Midbrain (tissue), 1 donor: ENCODE measurements at places on chromosomes 1 and 21.

DNA sequence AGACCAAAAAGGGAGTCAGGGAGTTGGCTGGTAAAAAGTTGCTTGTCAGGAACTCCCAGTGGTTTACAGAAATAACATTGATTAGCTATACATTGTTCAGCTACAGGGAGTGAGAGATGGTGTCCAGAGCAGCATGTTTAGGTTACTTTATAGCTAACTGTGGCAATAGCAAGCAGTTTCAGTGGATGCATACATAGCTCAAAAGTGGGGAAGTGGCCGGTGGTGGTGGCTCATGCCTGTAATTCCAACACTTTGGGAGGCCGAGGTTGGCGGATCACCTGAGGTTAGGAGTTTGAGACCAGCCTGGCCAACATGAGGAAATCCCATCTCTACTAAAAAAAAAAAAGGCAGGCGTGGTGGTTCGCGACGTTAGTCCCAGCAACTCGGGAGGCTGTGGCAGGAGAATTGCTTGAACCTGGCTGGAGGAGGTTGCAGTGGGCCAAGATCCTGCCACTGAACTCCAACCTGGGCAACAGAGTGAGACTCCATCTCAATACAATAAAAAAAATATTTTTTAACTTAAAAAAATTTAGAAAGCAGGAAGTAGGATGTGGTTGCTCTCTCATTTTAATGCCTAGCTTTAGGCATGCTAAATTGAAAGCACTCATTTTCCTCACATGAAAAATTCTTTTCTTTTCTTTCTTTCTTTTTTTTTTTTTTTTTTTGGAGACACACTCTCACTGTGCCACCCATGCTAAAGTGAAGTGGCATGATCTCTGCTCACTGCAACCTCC is 109.7 kb downstream of the PPIAL4G start:
- no peak for DNase-seq

DNA sequence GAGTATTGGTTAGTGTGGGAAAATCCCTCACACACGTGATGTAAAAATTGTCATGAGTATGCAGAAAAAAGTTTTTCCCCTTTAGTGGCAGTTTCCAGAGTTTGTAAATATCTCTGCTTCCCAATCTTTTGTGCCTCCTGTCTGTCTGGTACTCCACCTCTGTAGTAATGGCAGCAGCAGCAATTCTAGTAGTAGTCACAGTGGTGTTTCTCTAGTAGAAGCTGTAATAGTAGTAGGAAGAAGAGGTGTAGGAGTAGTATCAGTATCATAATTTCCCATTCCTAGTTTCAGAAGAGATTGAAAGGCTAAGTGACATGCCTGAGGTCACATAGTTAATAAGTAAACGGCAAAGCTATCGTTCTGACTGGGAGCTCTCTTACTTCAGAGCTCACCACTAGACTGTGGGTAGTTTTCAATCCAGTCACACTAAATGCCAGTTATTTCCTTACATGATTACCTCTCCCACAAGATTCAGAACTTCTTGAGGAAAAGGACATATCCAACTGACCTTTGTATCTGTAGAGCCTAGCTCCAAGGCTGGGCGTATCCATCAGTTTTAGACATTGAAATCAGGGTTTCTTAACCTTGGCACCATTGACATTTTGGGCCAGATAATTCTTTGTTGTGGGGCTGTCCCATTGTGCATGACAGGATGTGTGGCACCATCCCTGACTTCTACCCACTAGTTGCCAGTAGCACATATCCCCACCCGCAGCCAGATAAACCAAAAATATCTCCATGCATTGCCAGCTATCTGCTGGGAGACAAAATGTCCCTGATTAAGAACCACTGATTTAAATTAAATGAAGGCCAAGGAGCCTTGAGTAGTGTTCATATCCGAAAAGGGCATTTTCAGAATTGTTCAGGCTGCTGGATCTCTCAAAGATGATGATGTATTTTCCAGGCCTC is 135.9 kb downstream of the FGGY start:
- DNase-seq, result no peak

GRCh38 chr1:99669821-99670220 is 23.9 kb downstream of the PALMD start:
- DNase-seq, result no peak

DNA sequence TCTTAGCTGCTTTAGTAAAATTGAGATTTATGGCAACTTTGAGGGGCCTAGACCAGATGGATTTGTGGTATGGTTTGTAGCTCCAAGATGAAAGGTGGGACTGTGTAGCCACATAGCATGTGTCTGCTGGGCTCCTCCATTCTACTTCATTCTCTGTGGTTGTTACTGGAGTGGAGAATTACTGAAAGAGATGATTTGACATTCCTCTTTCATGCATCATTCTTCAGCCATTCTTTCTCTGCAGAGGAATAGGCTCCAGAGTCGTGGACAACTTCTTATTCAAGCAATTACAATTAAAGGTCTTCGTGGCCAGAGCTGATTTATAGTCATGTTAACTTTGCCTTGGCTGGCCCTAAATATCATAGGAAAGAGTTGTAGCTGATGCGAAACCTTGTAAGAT is 328.9 kb downstream of the PAPPA2 start:
- DNase-seq, result no peak

GRCh38 chr1:54500107-54500431 is 48.0 kb upstream of the ACOT11 start:
- DNase-seq, result no peak

- no peak for DNase-seq
These were observed 129.0 kb downstream of the APP start for GRCh38 chr21:26041431-26042180.

DNA sequence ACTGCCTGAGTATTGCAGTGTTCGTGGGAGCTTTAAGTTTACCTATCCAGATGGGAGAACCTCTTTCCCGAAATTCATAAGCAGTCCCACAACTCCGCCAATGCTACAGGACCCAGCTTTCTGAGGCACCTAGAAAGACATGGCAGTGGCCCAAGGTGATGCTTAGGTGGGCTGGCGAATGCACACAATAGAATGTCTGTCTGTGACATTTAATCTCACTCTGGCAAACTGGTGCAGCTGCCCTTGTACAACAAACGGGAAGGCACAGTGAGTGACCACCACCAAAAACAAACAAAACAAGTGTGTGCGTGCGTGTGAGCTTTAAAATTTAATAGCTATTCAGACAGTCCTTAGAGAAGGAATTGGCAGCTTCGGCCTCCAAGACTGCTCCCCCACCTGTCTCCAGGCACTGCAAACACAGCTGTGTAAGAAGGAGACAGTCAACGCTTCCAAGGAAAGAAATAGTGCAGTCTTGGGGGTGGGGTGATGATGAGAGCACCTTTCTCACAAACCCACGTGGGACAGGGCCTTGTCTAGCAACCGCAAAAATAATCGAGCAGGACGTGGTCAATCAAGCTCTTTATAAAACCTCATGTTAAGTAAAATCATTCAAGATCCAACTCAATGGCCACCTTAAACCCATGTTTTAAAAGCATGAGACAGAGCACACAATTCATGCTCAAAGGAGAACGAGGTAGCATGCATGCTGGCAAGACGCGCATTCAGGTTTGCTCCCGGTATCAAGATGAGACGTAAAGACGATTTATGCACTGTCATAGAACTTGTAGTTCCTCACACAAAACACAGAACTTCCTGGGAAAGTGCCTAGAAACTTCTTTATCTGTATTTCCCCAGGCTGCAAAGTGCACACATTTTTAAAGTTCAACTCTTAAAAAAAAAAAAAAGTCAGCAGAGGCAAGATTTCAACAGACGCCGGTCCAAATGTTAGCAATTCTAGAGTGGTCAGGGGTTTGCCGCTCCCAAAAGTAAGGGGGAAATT is 84.1 kb downstream of the TM2D1 start:
- DNase-seq, result no peak

- no peak for DNase-seq
These were observed 111.2 kb upstream of the CTTNBP2NL start for GRCh38 chr1:112284796-112285195.

- no peak for DNase-seq
These were observed 876 bp upstream of the NAV1 start for GRCh38 chr1:201537891-201538611.

DNA sequence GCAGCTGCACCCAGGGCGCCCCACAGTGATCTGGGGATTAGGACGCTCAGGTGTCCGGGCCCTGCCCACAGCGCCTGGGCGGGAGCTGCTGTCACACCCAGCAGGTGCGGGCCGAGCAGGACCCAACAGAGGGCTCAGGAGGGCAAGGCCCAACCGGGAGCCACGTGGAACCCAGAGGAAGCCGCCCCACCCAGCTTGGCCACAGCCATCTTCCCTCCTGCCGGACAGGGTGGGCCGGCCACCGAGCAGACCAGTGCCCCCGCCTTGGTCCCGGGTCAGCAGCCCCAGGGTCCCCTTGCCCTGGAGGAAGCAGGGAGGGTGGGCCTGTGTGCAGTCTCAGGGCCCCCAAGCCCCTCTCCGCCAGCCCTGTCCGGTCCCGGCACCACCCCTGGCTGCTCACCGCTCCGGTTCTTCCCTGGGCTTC is 6.3 kb upstream of the TTLL10 start:
- DNase-seq, result no peak

GRCh38 chr1:2642131-2642559 is 9.3 kb upstream of the MMEL1 start:
- no peak for DNase-seq

DNA sequence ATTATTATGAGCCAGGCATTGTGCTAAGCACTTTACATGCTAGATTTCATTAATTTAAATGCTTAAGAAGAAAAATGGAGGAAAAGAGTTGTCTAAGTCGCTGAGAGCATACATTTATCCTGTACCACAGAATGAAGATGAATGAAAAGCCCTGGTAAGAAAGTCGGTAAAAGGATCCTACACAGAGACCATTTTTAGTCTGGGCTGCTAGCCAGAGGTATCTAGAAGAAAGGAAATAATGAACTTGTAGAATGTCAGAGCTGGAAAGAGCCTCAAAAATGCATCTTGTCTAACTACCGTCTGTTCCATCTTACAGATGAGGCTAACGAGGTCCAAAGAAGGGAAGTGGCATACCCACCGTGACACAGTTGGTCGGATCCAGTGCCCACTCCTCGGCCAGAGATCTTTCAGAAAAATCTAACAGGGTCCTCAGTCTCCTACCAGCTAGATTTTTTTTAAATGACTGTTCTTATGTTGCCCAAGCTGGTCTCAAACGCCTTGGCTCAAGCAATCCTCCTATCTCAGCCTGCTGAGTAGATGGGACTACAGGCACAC is 12.2 kb upstream of the TNR start:
- no peak for DNase-seq

- DNase-seq, result peak; percentile 29
These were observed 10.6 kb downstream of the TXNIP start for GRCh38 chr1:145985502-145986439.

DNA sequence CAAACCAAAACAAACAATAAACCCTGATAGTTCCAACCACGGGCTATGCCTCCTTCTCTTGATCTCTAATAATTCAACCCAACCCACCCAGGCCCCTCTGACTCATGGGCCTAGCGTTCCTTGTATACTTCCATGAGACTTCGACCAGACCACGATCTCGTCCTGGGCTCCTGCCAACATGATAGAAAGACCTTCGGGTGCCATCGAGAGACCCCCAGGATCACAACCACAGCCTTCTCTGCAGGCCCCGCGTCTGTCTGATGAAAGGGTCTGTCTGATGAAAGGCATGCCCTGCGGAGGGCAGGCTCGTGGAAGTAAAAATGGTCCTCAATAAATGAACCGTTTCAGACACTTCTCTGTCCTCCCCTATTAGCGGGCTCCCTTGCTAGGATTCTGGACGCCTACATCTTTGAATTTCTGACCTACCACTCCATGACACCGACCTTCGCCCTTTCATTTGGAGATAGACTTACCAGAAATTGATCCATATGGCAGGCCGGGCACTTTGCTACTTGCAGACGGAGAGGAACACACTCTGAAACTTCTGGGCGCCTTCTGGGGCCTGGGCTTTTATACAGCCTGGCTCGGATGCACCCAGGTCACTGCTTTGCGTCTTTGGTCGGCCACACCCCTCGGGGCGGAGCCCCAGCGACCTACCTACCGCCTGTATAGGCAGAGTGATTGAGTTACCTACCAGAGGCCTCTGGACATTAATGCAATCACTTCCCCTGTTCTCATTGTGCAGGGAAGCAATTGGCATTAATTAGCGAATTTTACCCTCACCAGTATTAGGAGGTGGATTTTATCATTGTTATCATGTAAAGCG is 5.3 kb upstream of the KLF18 start:
- no peak for DNase-seq

DNA sequence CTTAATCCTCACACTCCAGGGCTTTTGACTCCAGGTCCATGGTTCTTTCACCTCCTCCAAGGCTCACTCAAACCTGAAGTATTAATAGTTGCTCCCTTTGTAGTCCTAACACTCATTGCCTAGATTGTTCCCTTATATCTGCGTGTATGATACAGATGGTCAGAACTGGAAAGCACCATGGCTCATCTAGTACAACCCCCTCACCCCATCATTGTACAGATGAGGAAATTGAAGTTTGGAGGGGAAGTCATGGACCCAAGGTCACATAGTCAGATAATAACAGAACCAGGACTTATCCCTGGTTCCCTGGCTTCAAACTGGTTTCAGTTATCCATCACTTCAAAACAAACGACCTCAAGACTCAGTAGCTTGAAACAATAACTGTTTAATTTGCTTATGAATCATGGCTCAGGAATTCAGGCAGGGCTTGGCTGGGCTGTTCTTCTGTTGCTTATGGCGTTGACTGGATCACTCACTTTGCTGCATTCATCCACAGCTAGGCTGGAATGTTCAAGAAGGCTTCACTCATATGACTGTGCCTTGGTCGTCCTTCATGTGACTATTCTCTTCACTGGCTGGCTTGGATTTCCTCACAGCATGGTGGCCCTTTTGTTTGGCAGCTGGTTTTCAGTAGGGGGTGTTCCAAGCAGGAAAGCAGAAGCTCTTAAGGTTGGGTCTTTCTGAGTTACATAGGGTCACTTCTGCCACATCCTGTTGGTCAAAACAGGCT is 5.0 kb downstream of the NOS1AP start:
- no peak for DNase-seq

- no peak for DNase-seq
These were observed 143.4 kb downstream of the ZZZ3 start for GRCh38 chr1:77538956-77539518.

DNA sequence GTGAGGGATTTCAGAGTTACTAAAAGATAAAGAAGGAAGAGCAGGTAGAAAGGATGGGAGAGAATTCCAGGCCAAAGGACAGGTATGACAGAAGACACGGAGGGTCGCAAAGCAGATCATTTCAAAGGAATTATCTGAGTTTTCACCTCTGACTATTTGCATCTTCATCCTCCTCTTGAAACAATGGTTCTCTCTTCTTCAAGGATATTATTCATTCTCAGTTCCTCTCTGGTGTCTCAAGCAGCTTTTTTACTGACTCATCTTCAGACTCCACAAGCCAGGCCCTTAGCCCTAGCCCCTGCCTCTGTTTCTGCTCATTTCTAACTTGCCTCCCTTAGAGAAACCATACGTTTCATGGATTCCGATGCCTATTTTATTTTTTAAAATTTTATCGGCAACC is 15.0 kb downstream of the DDX59 start:
- no peak for DNase-seq
